ENCODE measurements at places on chromosomes 13 and 19.

- DNase-seq: no peak
Measured at GRCh38 chr13:72998012-72998411, 60.8 kb upstream of the KLF5 start.

- DNase-seq: peak; percentile 43
Measured at GRCh38 chr19:37981785-37982475, 74.9 kb downstream of the SIPA1L3 start.

- DNase-seq: no peak
Measured at GRCh38 chr19:53332484-53332883, 1.1 kb upstream of the ZNF845 start.

GRCh38 chr13:46992383-46992952, 95.6 kb upstream of the HTR2A start:
- no peak for DNase-seq

- DNase-seq: peak; percentile 2
Measured at GRCh38 chr13:88217372-88217771, 546.2 kb downstream of the SLITRK5 start.

- DNase-seq: no peak
Measured at GRCh38 chr19:35445826-35446593, 2.0 kb upstream of the FFAR2 start.

- DNase-seq: no peak
Measured at GRCh38 chr19:48398102-48398374, 4.6 kb downstream of the GRIN2D start.

GRCh38 chr13:59452189-59452890, 711.4 kb downstream of the DIAPH3 start:
- peak; percentile 29 for DNase-seq

- no peak for DNase-seq
Measured at GRCh38 chr13:45696610-45697226, 5.4 kb upstream of the CBY2 start.

- DNase-seq: no peak
Measured at GRCh38 chr19:42596391-42597072, 1.8 kb upstream of the CEACAM8 start.

DNA sequence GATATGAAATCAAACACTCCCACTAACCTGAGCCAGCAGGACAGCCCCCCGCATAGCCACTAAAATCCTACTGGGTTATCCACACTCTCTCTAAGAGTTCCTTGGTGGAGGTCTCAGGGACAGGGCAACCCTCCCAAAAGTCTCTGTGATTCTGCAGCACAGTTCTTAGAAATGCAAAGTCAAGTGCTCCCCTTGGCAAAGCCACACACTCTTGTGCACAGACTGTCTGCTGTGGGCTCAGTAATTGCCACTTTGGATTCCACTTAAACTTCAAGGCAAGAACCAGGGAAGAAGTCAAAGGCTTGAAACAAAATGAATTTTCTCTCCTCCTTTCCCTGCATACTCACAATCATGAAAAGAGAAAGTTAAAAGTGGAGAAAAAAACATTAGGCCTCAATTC, 61.5 kb downstream of the DOCK9 start:
- no peak for DNase-seq

DNA sequence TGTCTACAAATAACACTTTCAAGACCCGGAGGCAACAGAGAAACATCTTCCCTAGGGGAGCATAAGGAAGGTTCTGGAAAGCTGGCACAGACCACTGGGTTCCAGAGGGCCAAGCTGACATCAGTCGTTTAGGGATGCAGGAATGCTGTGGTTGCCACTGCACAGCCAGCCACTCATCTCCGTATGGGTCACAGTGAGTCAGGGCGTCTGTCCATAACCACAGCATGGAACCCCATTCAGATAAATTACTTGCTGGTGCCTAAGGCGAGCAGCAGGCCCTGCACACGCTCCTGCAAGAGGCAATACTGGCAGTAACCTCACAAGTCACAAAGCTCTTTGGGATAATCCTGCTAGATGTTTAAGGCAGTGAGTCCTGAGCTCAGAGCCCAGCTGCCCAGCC, 140.9 kb upstream of the UBL3 start:
- no peak for DNase-seq

DNA sequence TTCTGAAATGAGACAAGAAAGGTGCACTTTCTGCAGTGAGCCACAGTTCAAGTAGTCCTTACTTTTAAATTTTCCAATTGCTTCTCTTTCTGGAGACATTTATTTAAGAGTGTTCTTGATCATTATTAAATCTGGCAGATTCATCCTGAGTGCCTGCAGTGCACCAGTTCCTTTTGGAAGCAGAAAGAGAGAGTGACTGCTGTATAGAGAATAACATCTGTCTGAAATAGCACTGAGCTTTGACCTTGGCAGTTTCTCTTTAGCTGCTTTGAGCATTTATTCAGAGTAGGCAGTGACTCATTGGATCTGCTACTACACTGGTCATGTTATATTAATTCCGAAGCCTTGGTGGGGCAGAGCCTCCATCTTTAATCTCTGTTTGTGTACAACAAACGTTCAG, 1373.7 kb downstream of the PCDH9 start:
- DNase-seq: peak; percentile 43

DNA sequence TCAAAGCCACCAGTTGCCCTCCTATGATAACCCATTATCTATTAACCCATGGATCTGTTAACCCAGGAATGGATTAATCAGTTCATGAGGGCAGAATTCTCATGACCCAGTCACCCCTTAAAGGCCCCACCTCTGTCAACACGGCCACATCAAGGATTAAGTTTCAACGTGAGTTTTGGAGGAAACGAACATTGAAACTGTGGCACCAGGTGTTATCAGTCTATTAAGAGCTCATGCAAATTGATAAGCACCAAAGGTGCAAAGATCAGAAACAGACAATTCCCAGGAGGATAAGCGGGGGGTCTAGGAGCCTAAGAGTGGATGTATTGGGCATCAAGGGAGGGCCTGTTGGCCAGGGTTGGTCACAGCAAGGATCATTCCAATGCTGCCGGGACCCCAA, 19.9 kb upstream of the ELAVL1 start:
- DNase-seq: no peak

GRCh38 chr13:94020426-94020825, 459.1 kb downstream of the DCT start:
- DNase-seq: no peak

- DNase-seq: no peak
Measured at GRCh38 chr13:107716241-107716640, 499.1 kb downstream of the LIG4 start.

GRCh38 chr19:45187421-45188100, 9.0 kb downstream of the BLOC1S3 start:
- DNase-seq: no peak

DNA sequence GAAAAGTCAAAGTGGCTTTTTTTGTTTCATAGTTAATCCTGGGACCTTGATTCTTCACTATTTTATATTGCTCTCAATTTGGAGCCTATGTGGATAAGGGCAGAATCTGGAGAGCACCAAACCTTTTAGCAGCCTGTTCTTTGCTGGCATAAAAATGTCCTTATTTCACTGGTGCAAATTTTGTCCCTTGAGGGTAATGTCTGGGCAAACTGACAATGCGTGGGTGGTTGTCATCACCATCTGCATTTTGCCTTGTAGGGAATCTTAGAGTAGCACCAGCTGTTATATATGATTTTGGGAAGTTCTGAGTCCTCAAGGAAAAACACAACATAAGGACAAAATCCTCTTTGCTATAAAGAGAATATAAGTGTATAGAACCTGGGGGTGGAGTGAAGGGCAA, 336.9 kb upstream of the HTR2A start:
- peak; percentile 30 for DNase-seq

- no peak for DNase-seq
Measured at GRCh38 chr19:18502638-18503294, 19.1 kb downstream of the ELL start.

DNA sequence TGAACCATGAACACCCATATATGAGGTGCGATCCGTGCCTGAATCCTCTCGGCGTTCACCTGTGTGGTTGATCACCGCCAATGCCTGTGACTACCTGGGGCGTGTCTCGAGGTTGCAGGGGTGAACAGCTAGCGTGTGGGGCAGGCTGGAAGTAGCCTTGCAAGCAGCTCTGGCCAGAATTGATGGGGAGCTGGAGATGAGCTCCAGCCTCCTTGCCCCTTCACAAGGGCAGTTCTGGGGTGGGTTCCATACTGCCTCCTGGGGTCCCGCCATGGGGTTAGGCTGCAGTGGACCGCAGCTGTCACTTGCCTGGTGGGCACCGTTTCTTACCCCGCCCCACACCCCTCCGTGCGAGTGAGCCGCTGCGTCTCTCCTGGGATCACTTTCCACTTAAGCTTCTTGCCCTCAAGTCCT, 154.5 kb upstream of the SOX1 start:
- DNase-seq: no peak
